Right cardiac atrium (tissue), 5 donors: ENCODE measurements at places on chromosomes 12 and 14.

- no peak for DNase-seq
Observed at GRCh38 chr12:115945491-115945885, 332.0 kb downstream of the MED13L start.

- no peak for DNase-seq
Observed at GRCh38 chr12:77720258-77720657, 110.4 kb upstream of the NAV3 start.

DNA sequence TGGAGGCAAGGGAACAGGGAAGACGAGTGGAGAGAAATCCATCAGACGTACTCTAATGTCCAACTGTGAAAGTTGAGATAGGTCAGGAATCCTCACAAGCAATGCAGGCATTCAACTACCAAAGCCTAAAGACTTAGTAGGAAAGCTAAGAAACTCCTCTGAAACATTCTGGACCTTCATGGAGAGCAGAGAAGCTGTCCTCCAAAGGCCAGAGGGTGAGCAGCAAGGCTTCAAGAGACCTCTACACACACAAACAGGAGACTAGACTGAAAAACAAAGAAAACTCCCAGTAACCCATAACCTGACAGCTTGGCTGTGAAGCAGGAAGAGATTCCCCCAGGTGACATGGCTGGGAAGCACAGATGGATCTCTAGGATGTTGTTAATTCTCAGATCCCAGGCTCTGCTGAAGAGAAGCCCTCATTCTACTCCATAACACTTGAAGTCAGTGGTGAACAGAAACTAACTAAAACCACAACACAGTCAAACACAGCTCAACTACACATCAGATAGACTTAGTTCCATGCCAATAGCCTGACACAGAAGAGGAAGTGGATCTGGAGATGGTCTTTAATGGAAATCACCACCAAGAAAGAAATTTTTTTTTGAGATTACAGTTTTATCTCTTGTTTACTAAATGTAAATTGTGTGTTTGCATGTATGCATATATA is 23.2 kb upstream of the LYZ start:
- no peak for DNase-seq

GRCh38 chr14:94787092-94787491 is 17.2 kb upstream of the GSC start:
- no peak for DNase-seq

GRCh38 chr14:58637040-58637390 is 747 bp upstream of the DACT1 start:
- peak; percentile 83 for DNase-seq

- no peak for DNase-seq
Observed at GRCh38 chr12:13186302-13186701, 10.2 kb upstream of the EMP1 start.

DNA sequence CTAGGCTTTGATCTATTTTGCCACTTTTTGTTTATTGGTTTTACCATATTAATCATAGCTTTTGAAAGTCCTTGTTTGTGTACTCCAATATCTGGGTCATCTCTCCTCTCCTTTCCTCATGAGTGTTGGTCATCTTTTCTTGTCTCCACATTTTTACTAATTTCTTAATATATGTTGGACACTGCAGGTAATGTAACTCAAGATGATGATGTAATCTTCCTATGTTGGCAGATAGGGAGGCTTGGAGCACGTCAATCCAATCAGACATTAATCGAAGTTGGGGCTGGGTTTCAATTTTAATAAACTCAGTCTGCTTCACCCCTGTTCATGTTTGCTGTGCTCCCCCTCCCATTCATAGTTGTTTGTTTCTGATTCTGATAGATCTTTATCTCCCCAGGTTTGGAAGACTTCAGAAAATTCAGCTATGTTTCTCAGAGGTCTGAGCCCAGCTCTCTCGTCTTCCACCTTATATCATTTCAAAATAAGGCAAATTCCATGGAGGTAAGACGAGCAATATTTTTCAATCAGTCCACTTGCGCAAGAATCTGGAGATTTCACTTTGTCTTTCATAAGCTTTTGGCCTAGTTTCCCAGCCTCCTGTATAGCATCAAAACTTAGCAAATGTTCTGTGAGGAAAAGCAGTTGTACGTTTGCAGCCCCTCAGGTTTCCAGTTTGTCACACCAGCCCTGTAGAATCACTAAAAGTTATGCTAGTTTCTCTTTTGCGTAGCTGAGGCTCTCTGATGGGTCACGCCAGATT is 504.1 kb downstream of the TMTC2 start:
- DNase-seq = no peak

DNA sequence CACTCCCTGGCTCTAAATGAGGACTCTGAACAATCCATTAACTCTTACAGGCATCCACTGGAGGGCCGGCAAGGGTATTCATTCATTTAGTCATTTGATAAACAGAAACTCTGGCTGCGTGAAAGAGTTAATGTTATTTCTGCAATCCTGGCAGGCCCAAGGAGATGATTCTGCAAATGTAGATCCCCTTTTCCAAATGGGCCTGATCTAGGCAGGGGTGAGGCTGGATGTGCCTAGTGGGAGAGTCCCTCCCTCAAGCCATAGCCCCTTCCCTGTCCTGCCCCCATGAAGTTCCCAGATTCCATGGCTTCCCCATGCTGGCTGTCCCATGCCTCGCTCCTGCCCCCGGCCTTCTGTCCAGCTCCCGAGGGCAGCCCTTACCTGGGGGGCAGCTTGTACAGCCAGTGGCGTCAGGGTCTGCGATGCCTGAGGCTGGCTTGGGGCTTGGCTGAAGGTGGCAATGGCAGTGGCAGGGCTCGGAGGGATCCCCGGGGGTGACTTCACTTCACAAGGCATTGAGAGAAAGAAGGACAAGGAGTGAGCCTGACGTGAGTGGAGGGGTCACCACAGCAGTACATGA is 18.4 kb downstream of the POU6F1 start:
- no peak for DNase-seq
